ENCODE measurements at places on chromosomes 1 and 21.

- DNase-seq, result no peak
Observed at GRCh38 chr1:246437961-246438360, 69.1 kb downstream of the SMYD3 start.

DNA sequence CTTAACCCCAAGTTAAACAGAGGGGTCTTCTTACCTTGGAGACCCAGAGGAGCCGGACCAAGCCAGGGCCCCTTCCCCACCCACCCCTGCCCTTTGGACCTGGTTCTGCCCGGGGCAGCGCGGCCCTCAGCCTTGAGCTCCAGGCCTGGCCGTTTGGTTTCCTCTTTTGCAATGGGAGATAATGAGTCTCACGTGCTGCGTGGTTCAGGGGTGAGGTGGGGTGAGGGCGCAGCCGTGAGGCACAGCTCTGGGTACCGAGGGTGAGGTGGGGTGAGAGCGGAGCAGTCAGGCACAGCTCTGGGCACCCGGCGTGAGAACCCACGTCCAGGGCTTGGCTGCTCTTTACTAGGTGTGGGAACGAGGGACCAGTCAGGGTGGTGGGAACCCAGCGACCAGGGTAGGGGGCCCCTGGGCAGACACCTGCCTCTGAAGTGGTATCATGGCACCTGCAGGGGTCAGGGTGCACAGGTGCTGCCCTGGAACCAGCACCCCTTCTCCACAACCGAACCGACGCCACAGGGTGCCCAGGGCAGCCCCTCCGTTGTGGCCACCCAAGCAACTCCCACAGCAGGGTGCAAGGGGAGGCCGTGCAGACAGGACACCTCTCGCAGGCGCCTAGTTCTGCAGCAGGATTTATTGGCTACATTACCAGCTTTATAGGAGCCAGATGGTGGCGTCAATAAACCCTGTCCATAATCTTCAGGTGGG is 182.2 kb downstream of the PRDM16 start:
- DNase-seq, result no peak

DNA sequence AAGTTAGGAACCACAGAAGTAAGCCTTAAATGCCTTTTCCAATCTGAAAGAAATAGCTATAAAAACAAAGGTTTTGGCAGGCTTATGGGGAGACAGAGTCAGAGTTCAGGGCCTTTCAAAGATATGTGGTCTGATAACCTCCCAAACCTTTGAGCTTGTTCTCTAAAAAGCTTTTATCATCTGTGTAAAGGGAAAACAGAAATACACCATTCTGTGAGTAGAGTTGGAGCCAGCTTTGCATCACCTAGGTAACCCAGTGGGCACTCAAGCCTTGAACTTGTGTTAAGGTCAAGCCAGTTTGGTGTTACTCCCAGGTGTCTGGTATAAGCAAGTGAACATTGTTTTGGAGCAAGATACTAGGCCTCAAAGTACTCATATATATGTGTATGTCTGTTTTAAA is 50.1 kb downstream of the LAMC1 start:
- DNase-seq, result peak; percentile 7

- DNase-seq, result no peak
Observed at GRCh38 chr1:32611859-32612188, 38.5 kb downstream of the ZBTB8OS start.

GRCh38 chr1:225735252-225736149 is 42.1 kb upstream of the SRP9 start:
- peak; percentile 18 for DNase-seq
